NCI-H748 treated with DMSO at 0.1 percent for 48 hours (cell line): ENCODE measurements at places on chromosomes 7 and 10.

GRCh38 chr7:132402751-132403245 lies 173.5 kb downstream of the PLXNA4 start:
- no peak for DNase-seq

DNA sequence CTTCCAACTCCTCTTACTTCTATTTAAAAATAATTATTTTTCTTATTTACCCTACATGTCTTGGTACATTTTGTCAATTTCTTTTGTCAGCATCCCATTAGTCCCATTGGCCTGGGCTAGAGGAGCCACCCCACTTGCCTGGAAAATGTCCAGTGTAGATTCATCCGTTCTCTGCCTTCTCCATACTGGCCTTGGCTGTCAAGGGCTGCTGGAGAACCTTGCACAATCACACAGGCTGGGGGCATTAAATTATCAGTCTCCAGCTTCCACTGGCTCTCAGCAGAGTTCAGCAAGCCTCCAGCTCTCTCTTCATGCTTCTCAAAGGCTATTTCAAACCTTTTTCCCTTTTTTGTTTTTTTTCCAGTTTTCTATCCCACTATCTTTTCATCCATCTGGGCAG lies 13.8 kb upstream of the ZCCHC24 start:
- no peak for DNase-seq

GRCh38 chr7:69002416-69002815 lies 595.9 kb upstream of the AUTS2 start:
- no peak for DNase-seq

GRCh38 chr10:24900888-24901685 lies 51.3 kb downstream of the PRTFDC1 start:
- DNase-seq: no peak

DNA sequence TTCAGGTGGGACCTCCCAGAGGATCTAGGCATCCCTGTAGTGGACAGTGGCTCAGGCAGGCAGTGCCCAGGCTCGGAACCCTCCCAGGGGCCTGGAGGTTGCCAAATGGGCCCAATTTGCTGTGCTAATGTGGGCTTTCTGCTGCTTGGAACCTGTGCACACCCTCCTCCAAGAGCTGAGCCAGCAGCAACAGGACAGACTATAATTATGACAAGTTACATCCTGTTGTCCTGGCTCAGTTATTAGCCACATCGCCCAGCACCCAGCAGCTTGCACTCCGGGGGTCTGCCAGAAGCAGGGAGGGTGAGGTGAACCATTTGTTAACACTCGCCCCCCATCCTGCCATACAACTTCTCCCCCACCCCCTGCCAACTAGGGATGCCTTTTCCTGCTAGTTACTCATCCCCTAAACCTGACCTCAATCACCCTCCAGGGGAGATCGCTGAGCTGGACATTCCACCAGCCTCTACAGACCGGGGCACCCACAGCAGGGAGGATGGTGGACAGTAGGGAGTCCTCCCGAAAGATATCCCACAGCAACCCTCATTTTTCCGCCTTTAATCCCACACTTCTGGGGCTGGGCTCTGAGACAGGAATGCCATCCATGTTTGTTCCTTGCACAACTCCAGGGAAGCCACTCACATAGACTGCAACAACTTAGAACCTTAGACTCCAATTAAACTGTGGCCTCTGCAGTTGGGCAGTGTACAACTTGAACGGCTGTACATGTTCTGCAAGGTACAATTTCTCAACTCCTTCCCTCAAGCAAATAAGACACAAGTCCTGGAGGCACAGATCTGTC lies 7.9 kb upstream of the MYL10 start:
- no peak for DNase-seq

- no peak for DNase-seq
Observed at GRCh38 chr7:18177815-18178660, 150.4 kb upstream of the PRPS1L1 start.

DNA sequence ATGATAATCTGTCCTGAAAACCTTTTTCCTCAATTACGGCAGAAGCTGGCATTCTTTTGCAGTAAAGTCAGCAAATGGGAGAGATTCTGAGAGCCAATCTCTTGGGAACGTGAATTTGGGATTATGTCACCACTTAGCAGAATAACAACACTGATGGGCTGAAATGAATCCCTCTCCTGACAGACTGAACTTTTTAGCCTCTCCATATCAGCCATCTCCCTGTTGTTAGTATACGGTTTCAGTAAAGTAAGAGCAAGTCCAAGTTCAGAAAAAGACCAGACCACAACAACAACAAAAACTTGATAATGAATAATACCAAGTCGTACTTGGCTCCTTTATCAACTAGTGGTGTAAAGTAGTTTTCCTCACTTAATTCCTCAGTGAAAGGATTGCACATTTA lies 1048.8 kb downstream of the GATA3 start:
- DNase-seq: no peak

DNA sequence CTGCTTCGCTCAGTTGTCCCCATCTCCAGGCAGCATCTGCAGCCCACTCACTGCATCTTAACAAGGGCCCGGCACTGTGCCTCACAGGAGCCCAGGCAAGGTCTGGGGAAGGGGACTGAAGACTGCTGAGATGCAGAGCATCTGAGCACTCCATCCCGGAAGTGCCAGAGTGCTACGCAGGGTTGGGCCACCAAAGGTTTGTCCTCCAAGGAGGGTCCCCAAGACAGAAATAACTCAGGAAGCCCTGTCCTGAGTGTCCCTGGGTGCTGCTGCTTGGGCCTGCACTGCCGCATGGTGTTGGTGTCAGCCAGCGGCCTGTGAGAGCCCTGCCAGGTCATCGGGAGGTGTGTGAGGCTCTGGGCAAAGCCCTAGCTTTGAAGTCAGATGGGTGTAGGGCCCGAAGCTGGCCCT lies 288.2 kb upstream of the ZMIZ1 start:
- DNase-seq: no peak

DNA sequence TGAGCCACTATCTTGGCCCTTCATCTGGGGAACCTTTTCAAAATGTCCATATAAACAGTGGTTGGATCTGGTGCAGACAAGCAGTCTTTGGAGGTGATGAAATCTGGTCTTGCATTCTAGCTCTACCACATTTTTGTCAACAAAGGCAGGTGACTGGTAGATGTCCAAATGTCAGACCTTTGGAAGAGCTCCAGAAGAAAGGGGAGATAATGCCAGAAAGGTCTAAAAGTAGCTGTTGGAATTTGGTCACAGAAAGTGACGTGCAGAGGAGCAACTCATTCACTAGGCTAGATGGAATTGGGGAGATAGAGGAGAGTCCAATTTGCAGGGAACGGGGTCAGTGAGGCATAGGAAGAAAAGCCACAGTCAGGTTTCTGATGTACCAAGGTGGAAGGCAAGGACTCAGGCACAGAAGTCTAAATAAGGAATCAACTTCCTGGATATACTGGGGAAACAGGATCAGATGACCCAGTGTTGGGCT lies 36.4 kb upstream of the WAC start:
- no peak for DNase-seq

GRCh38 chr10:126156012-126156411 lies 232.3 kb downstream of the ADAM12 start:
- DNase-seq: no peak

GRCh38 chr7:92837000-92837749 lies 802 bp upstream of the CDK6 start:
- DNase-seq: peak; percentile 35

DNA sequence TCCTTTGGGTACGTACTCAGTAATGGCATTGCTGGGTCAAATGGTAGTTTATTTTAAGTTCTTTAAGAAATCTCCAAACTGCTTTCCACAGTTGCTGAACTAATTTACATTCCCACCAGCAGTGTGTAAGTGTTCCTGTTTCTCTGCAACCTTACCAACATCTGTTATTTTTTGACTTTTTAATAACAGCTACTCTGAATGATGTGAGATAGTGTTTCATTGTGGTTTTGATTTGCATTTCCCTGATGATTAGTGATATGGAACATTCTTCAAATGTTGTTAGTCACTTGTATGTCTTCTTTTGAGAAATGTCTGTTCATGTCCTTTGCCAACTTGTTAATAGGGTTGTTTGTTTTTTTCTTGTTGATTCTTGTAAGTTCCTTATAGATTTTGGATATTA lies 558.9 kb downstream of the SH2D4B start:
- DNase-seq: no peak

GRCh38 chr10:80460399-80461207 lies 6.5 kb downstream of the TSPAN14 start:
- peak; percentile 85 for DNase-seq

- no peak for DNase-seq
Observed at GRCh38 chr10:122558452-122558851, 2.1 kb upstream of the DMBT1 start.

DNA sequence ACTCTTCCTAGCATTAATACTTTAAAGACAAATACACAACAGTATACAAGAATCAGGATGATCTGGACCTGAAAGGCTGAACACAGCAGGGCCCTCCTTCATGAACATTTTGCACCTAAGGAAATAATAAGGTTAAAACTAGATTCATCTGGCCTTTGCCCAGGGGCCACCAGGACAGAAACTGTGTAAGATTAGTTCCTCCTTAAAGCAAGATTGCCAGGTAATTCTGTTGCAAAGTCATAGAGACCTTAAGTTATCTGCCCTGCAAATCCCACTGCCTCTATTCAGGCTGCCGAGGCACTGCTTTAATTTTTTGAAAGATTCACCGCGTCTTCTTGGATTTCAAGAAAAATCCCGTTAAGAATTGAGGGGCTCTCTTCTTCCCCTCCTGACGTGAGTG lies 1.6 kb upstream of the KIAA1217 start:
- no peak for DNase-seq

- no peak for DNase-seq
Observed at GRCh38 chr10:53899463-53900160, 901.4 kb downstream of the PCDH15 start.

- no peak for DNase-seq
Observed at GRCh38 chr10:102066399-102067088, 1.4 kb downstream of the HPS6 start.

DNA sequence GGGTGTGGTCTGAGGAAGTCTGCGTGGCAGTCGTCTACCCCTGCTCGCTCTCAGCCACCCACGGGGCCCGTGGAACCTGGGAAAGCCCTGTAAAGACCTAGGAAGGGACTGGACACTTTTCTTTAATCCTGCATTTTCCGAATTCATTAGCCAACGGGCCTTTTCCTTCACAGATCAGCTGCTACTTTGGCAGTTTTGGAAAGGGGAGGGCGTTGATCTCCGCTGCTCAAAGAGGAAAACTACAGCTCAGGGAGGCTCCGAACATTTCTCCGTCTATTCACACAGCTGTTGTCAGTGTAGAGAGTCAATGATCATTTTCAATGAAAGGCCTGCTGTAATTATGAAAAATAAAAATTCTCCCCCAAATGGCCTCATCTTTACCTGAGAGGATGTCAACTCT lies 450.1 kb upstream of the MKI67 start:
- no peak for DNase-seq
